ENCODE measurements at places on chromosomes 16 and 17.

GRCh38 chr17:79803997-79804855, 7.3 kb upstream of the CBX8 start:
- peak; percentile 23 for DNase-seq

DNA sequence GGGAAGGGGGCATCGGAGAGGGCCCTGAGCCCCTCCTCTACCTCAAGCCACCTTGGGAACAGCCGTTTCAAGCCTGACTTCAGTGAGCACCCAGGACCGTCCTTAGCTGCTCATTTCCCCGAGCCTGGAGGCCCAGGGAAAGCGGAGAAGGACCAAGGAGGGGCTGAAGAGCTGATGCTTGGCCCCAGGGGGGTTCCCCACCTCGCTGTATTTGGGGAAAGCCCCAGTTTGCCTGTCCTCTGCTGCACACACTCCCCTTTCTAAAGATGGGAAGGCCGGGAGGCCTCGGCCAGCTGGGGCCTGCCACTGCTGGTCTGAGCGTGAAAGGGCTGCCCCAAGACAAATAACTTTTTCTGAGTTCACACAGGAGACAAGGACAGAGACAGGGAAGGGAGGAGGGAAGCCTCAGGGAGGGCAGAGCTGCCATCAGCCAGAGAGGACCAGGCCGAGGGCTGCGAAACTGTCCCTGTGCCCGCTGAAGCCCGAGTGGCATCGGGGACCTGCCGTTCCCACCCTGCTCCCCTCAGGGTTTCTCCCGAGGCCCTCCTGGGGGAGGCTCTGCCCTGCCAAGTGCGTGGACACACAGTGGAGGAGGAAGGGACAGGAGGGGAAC, 11.6 kb downstream of the ZACN start:
- no peak for DNase-seq

DNA sequence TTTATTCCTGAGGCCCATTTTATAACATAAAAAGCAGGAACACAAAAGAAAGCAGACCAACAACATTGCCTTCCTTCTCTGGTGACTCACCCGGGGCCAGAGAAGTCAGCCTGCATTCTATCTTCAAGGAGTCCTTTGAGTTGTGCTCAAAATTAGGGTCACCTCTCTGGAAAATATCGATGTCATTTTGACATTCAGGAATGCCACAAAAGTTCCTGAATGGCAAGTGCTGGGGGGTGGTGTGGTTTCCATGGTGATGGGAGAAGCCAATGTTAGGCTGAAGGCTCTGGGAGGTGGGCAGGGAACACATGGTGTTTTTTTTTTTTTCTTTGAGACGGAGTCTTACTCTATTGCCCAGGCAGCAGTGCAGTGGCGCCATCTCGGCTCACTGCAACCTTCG, 159.6 kb downstream of the HAPSTR1 start:
- DNase-seq = no peak

- no peak for DNase-seq
Observed at GRCh38 chr17:67504182-67504581, 127.1 kb downstream of the PITPNC1 start.

- DNase-seq = no peak
Observed at GRCh38 chr17:40915199-40915661, 22.2 kb downstream of the KRT23 start.

- DNase-seq = no peak
Observed at GRCh38 chr17:12644623-12645022, 21.1 kb upstream of the MYOCD start.

DNA sequence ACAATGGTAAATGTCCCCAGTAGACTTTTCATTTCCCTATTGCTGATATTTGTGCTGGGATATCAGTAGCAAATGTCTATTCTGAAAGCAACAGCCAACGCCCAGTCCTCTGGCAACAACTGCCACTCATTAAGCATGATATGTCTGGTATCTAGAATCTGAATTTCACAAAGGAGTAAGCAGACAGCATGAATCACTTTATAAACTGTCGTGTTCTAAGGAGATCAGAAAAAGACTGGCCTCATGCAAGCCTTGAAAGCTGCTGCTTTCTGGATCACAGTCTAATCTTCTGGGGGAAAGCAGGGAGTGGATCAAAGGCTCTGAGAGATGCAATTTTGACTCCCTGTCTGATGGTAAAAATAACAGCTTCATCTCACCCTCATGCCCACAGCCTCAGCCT, 153.1 kb upstream of the NOG start:
- DNase-seq = no peak

DNA sequence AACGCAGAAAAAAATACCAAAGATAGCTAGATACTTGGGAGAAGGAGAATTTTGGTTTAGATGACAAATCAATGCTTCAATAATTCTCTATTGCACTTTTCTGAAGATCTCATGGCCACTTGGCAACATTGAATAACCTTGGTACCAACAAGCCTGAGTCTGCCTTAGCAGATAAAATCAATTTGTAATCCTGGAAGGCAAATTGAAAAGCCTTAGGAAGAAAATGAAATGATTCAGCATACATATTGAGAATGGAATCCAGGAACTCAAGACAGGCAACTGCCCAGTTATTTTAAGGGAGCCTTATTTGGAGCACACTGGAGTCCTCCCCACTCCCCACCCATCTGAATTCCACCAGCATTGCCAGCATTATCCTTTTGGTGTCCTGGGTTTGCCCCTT, 109.3 kb upstream of the SOX9 start:
- DNase-seq = no peak

DNA sequence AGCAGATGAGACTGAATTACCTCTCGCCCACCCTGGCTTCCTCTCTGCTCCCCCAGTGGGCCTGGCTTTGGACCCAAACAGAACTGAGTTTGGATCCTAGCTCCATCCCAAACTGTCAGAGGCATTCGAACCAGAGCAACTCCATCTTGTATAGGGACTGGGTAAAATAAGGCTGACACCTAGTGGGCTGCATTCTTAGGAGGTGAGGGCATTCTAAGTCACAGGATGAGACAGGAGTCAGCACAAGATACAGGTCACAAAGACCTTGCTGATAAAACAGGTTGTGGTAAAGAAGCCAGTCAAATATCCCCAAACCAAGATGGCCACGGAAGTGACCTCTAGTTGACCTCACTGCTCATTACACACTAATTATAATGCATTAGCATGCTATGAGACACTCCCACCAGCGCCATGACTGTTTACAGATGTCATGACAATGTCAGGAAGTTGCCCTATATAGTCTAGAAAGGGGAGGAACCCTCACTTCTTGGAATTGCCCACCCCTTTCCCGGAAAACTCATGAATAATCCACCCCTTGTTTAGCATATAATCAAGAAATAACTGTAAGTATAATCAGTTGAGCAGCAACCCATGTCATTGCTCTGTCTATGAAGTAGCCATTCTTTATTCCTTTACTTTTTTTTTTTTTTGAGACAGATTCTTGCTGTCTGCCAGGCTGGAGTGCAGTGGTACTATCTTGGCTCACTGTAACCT, 44.4 kb downstream of the LYRM1 start:
- DNase-seq = no peak

- no peak for DNase-seq
Observed at GRCh38 chr17:67841992-67842391, 16.7 kb downstream of the BPTF start.

- DNase-seq = no peak
Observed at GRCh38 chr17:39688945-39689344, 1.1 kb upstream of the PGAP3 start.

DNA sequence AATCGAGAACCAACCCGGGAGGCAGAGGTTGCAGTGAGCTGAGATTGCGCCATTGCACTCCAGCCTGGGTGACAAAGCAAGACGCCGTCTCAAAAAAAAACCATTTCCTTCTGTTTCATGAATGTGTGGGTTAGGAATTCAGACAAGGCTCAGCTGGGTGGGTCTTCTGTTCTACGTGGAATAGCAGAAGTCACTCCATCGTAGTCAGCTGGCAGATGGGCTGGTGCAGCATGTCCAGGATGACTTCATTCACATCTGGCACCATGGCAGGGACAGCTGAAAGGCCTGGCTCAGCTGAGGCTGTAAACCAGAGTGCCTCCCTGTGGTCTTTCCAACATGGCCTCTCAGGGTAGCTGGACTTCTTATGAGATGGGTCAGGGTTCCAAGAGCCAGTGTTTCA, 89.0 kb downstream of the C17orf67 start:
- no peak for DNase-seq

GRCh38 chr17:42531455-42532354, 4.3 kb upstream of the NAGLU start:
- DNase-seq = no peak

GRCh38 chr17:78667741-78668640, 90.8 kb upstream of the DNAH17 start:
- DNase-seq = no peak

- no peak for DNase-seq
Observed at GRCh38 chr17:76487451-76488192, 13.6 kb downstream of the RHBDF2 start.

GRCh38 chr16:29972992-29973383, 680 bp upstream of the TAOK2 start:
- no peak for DNase-seq

- DNase-seq = no peak
Observed at GRCh38 chr17:36773039-36773438, 164.2 kb upstream of the LHX1 start.

DNA sequence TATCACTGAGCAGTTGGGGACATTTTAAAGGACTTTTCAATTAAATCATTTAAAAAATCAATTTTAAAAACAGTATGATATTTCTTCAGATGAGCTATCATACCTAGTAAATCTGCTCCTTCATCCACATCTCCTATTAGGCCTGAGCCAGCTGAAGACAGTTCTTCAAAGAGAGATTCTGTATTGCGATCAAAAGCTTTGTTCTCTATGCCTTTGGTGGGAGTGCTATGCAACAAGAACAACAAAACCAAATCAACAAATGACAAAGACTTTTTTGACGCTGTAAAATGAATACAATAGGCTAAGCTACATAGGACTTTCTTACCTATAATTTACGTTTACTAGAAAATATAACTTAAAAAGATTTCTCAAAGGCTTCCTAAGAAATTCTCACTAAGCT, 106.5 kb downstream of the SPAG9 start:
- DNase-seq = no peak

GRCh38 chr17:68087851-68088250, 52.3 kb downstream of the KPNA2 start:
- no peak for DNase-seq
